BE2C (cell line): ENCODE measurements at places on chromosomes 5 and 9.
A peak's percentile ranks its signal among the peaks of the same experiment; 100 is the strongest.

DNA sequence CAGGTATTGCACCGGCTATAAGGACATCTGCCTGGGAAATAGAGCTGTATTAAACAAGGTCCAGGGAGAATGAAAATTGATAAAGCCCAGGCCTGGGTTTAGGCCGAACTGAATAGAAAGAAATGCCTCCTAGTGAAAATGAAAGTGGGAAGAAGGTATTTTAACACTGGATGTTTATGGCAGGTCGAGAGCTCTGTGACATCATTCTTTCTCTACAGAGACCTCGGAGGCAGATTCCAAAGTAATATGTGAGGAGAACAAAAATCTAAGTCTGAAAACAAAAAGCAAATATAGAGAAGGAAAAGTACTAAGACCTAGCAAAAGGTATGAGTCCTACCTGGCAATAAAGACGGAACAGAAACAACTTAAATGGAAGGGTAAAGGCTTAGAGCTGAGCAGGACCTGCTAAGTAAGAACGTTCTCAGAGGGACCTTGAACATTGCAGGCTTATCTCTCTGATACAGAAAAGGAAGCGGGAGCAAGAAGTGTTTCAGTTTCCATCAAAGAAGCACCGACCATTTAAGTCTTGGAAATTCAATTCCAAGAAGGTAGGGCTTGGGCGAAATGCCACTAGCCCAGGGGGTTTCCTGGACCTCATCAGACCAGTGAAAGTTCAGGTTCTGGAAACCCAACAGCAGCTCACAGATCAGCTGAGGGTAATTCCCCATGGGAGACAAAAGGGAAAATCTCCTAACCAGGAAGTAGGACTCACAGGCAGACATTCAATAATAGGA, 80.0 kb downstream of the SUSD1 start:
- DNase-seq: no peak

GRCh38 chr5:179870403-179870903, 11.8 kb upstream of the MRNIP start:
- DNase-seq: peak; percentile 60

DNA sequence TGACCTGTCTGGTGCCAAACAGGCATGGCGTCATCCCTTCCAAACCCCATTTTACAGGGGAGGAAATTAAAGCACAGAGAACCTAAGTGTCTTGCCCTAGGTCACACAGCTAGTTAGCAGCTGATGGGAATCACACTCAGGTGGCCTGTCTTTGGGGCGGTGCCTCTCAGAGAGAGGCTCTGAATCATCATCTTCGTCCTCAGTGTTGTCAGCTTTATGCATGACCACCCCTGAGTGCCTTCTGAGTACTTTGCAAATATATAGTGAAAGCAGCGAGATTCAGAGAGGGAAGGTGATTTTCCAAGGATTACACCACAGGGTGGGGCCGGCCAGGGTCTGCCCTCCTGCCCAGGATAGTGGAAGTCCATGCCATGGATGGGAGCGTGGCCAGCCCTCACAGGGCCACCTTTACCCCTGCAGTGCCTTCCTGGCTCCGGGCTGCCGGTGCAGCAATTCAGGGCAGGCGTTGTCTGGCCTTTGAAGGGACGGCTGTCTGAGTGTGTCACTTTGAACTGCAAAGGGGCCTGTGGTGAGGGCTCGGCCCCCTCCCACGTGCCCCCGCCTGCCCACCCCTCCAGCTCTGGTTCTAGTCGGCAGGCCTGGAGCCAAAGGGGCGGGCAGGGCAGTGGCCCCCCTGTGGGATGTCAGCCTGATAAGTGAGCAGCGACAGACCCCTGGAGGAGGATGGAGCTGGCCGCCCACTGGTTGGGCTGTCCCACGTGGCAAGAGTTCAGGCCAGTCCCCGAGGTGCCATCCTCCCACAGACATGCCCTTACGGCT, 16.9 kb downstream of the LMX1B start:
- DNase-seq: peak; percentile 60

- DNase-seq: no peak
Observed at GRCh38 chr5:134141331-134142050, 27.0 kb downstream of the TCF7 start.

DNA sequence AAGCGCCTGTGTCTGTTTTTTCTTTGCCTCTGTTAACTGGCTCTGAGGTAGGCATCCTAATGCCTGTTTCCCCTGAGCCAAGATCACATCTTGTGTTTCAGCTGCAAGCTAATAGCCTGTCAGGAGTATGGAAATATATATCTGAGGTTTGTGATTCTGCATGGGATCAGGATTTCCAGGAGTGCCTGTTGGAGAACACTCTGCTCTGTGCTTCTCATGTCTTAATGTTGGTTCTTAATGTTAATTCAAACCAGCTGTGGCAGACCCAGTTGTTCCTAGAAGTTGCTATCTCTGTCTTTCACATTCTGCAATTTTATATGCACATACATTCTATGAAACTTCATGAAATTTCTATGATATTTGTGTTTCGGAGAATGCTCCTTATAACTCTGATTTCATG, 72.1 kb downstream of the PGM5 start:
- DNase-seq: no peak

- DNase-seq: no peak
Observed at GRCh38 chr5:53927668-53928247, 367.3 kb downstream of the NDUFS4 start.

DNA sequence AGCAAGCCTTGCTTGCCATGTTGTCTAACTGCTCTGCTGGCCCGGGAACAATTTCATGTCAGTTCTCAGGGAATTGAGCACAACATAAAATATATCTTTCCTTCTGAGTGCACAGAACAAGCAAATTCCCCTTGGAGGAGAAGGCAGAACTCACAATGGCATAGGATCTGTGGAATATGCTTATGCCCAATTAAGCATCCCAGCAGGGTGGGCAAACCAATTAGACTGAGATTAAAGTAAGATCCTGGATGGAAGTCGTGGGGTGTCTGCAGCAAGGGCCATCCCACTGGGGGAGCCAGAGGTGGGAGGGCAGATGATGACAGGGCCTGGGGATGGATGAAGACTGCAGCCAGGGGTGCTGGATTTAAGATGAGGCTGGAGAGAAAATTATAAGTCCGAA, 114.1 kb downstream of the BRINP1 start:
- DNase-seq: no peak

DNA sequence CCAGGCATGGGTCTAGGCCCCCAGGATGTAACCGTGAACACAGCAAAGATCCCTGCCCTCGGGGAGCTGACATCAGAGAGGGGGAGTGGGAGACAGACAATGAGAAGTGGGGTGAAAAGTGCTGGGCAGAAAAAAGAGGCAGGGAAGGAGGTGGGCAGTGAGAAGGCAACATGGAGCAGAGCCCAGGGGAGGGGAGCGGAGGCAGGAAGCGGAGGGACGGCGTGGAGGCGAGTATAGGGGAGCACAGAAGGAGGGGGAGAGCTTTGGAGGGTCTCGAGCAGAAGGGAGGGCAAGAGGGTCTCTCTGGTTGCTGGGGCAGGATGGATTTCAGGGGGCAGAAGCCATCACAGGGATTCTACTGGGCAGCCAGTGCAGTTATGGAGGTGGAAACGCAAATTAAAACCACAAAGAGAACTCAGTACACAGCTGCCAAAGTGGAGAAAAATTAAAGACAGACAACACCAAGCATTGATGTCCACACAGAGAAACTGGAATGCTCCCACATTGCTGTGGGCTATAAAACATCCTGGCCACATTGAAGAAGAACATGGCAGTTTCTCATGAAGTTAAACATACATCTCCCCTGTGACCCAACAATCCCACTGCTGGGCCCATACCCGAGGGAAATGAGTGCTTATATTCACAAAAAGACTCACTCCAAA, 21.1 kb upstream of the LAMC3 start:
- DNase-seq: no peak

DNA sequence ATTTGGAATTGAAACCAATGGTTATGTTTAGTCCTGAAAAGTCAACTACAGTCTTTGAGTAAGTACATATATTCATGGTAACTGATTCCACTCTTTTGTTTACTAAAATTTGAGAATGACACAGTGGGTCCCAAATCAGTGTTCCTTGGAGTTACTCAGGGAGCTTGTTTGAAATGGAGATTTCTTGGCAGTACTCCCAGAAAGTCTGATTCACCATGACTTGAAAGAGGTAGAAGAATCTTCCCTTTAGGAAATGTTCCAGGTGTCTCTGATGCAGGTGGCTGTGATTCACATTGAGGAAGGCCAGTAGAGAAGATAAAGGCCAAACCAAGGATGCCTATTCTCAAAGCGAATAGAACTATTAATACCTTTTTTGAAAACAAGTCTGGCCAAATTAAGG, 1078.3 kb downstream of the CDH12 start:
- DNase-seq: no peak

- DNase-seq: no peak
Observed at GRCh38 chr5:178292826-178293205, 60.2 kb upstream of the PHYKPL start.

GRCh38 chr5:67253911-67254310, 57.3 kb upstream of the CD180 start:
- no peak for DNase-seq

GRCh38 chr5:134584662-134585061, 48.0 kb downstream of the SAR1B start:
- DNase-seq: no peak

DNA sequence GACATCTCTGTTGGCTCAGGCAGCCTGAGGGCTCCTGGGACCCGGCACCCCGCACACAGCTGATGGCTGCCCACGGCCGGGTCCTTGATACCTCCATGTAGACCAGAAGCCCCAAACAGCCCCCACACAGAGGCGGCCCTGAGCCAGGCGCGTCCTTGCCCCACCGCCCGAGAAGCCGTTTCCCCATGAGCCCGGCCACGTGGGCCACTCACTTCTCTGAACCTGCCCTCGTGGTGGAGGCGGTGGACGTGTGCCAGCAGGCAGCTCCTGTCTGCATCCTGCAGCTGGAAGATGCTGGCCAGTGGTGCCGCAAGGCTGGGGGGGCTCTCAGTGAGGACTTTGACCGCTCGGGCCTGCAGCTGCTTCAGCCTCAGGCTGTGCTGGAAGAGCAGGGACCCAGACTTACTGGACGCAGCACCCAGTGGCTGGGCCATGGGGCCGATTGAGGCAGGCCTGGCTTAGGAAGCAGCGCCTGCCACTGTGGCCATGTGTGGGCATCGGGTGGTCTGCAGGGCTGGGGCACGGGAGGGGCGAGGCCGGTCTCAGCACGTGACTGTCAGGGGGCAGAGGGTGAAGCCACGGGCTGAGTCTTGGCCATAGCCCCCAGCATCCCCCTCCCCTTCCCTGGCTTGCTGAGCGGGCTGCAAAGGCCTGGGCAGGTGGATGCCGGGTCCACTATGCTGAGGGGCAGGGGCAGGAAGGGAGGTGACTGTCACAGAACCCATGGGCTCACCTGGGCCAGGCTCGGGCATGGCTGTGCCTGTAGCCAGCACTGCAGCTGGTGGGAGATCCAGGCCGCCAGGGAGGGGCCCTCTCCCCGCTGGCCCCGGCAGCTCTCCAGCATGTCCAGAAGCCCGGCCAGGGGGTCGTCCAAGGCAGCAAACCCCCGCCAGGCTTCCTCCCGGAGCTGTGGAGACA, 50.0 kb downstream of the EXD3 start:
- DNase-seq: peak; percentile 68

GRCh38 chr9:136972743-136973142, 4.6 kb upstream of the PTGDS start:
- DNase-seq: no peak

DNA sequence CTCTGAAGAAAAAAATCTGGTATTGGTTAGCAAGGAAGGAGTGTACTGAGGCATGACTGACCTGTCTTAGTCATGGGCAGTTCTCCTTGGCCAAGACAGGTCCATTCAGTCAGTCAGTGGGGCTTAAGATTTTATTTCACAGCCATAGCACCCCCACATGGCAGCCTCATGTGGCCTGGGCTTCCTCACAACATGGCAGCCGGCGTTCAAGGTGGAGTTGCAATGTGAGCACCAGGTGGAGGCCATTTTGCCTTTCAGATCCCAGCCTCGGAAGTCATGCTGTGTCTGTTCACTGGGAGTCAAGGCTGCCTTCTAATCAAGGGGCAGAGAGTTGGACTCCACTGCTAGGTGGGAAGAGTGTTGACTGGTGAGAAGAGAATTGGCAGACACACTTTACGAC, 10.3 kb upstream of the CARD19 start:
- no peak for DNase-seq

DNA sequence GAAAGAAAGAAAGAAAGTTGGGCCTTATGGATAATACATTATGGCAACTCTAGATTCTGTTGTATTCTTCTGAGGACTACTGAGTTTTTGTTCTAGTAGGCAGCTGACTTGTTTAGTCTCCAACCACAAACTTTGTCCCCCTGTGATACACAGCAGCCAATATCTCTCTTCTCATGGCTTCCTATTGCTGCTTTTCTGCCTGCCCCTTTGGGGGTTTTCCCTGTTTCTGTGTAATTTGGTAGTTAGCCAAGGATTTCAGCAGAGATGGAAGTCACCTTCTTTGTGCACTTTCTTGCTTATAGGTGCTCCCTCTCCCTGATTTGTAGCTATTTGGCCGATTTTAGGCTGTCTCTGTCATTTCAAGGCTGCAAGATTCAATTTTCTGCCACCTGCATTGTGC, 109.6 kb downstream of the FGF1 start:
- no peak for DNase-seq

DNA sequence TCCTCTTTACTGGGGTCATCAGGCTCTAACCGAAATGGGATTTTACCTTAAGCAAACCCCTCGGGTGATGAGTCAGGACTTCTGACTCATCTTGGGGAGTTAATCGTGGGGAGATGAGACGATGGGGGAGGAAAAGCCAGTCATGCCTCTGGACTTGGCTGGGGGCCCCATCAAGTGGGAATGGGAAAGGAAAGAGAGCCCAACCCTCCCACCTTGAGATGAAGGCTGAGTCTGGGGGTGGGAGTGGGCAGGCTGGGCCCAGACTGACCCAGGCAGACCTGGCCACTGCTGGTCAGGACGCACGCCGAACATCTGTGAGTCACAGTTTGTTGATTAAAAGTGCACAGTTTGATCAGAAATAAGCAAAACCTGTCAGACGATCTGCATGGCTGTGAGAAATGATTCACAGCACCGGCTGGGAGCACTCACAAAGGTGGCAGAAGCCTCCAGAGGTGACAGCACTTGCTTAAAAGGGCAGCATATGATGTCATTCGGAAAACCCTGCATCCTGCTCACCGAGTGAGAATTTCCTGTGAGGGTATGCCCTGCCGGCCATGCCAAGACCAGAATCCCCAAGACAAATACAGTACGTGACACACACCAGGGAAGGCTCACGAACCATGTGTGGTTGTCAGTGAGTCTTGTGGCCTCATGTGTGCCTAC, 50.0 kb upstream of the SLC25A51 start:
- no peak for DNase-seq
